ENCODE measurements at places on chromosomes 2 and 18.
A peak's percentile ranks its signal among the peaks of the same experiment; 100 is the strongest.

DNA sequence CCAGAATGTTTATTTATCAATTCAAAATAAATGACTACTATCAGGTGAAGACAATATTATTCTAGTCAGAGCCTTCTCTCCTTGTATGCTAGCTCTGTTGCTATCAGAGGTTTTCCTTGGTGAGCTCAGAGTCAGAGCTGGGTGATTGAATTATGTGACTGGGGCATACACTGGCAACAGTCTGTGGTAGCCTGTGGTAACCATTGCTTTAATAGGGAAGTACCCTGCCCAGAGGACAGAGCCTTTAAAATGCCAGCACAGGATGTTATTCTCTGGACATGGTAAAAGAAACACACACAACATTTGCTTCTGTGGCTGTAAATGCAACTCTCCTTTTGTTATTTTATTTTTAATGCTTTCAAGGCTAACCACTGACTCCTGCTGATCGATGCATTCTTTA is 124.7 kb downstream of the PPP1R1C start:
- no peak for DNase-seq

DNA sequence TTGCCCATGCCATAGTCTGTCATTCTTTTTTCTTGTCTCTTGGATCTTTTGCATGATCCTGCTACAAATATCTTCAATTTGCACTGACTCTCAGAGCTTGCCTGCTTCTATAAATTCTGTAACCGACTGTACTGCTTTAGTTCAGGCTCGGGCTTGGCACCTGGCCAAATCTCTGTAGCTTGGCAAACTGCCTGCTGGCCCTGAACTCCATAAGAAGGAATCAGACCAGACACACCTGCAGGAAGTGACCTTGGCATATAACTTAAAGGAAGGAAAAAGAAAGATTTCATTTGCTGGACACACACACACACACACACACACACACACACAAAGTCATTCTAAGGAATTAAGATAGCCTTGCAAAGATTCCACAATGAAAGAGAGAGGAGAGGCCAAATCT is 291.2 kb upstream of the DDX18 start:
- DNase-seq: peak; percentile 23

GRCh38 chr2:9071584-9072124 is 68.2 kb upstream of the MBOAT2 start:
- no peak for DNase-seq

GRCh38 chr2:109513749-109514588 is 99.8 kb downstream of the SEPTIN10 start:
- DNase-seq: peak; percentile 83

DNA sequence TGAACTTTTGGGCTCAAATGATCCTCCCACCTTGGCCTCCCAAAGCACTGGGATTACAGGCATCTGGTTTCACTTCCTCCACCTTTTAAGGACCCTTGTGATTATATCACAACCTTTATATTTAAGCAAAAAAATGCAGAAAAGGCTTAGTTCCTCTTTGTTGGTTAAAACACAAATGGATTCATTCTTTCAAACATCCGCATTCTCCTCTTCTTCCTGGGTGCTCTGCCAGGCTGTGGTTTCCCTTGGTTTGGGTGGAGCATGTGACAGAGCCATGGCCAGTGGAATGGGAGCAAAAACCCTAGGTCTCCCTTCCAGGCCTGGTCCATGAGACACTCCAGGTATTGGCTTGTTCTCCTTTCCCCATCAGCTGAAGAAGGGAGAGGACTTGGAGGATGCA is 9.9 kb upstream of the SLC66A3 start:
- no peak for DNase-seq

- peak; percentile 83 for DNase-seq
Measured at GRCh38 chr2:166375736-166376487, at the start of gene SCN9A. TSS of gene SCN9A (minus strand) at chr2:166375944. CDS start at chr2:166311756, 64,188 bp downstream.

GRCh38 chr2:144796164-144796563 is 276.2 kb upstream of the ZEB2 start:
- DNase-seq: no peak

DNA sequence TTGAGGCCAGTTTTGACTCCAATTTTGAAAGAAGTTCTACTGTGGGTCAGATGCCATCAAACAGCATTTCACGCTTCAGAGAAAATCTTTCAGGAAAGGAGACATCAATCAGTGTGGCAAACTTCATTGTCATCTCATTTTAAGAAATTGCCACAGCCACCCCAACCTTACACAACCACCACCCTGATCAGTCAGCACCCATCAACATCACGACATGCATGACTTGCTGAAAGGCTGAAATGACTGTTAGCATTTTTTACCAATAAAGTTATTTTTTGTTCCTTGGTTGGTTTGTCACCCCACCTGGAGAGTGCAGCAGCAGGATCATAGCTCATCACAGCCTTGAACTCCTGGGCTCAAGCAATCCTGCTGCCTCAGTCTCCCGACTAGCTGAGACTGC is 10.4 kb downstream of the DNAJC10 start:
- no peak for DNase-seq

Data from astrocyte of the spinal cord (primary cell).